ENCODE measurements at places on chromosomes 1 and 21. TPM values are rescaled to one million over a fixed set of nuclear protein-coding genes. Genes with fewer than 3 reads are reported as not detected.

The ATP5IF1 gene
- total RNA-seq = 167 TPM

The MCOLN2 gene
- total RNA-seq = 0.38 TPM

The ACTRT2 gene
- not detected for total RNA-seq

- H3K27me3 ChIP-seq = no peaks in the 10 kb centered on the region
- no peak overlapping the region for H3K4me3 ChIP-seq
- H3K27ac ChIP-seq = no peak overlapping the region
- H3K36me3 ChIP-seq = no peaks in the 10 kb centered on the region
- DNase-seq = no peak
- peaks cover 76% of the 10 kb centered on the region for H3K4me1 ChIP-seq
Observed at GRCh38 chr21:43921571-43921978, 56.6 kb downstream of the AGPAT3 start.

GRCh38 chr1:109677459-109677858 is 9.6 kb downstream of the GSTM2 start:
- DNase-seq = no peak
- H3K27ac ChIP-seq = no peak overlapping the region
- H3K27me3 ChIP-seq = no peaks in the 10 kb centered on the region
- no peak overlapping the region for H3K4me3 ChIP-seq

DNA sequence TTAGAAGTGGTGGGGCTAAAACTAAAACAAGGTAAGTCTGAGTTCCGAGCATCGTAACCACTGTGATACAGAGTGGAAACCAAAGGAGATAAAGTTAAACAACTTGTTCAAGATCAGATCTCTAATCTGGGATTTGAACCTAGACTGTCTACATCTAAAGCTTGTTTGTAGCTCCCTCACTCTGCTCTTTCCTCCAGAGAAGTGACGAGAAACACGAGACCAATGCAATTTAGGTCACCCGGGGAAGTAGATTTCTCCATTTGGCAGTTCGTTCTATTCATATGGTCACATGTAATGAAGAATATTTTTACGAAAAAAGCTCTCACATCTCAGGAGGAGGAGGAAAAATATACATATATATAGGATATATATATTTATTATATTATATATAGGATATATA is 1.8 kb downstream of the ADORA3 start:
- H3K4me1 ChIP-seq = no peaks in the 10 kb centered on the region
- no peak overlapping the region for H3K27ac ChIP-seq

GRCh38 chr1:152159144-152159543 is at the start of gene RPTN:
RPTN (minus strand) TSS chr1:152159228; CDS start chr1:152157889, 1,339 bp downstream.
- DNase-seq = no peak
- peaks cover 16% of the 10 kb centered on the region for H3K4me1 ChIP-seq
- H3K4me3 ChIP-seq = no peak within 1 kb of the TSS
- H3K36me3 ChIP-seq = no peaks in the 10 kb centered on the region
- no peak within 1 kb of the TSS for H3K27ac ChIP-seq

DNA sequence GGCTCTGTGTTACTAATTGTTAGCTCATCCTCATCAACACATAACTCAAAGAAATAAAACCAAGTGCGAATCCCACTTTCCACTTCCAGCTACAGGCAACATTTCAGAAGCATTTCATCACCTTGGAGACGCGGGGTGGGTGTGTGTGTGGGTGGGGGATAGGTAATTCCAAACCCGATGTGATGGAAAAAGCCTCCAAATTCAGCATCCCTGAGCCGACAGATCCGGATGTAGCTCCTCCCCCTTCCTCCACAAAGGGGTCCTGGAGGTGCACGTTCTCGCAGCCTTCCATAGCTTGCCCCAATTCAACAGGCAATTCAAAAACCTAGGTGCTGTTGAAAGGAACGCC is 486 bp downstream of the HSPA13 start:
- no peak for DNase-seq
- H3K36me3 ChIP-seq = peaks cover 7% of the 10 kb centered on the region
- H3K27ac ChIP-seq = peak overlapping the region; percentile 97
- peaks cover 16% of the 10 kb centered on the region for H3K4me1 ChIP-seq
- peak overlapping the region; percentile 89 for H3K4me3 ChIP-seq
- H3K27me3 ChIP-seq = no peaks in the 10 kb centered on the region

The RUNX1 gene
- 13.6 TPM for total RNA-seq

The NCDN gene
- 12.8 TPM for total RNA-seq

DNA sequence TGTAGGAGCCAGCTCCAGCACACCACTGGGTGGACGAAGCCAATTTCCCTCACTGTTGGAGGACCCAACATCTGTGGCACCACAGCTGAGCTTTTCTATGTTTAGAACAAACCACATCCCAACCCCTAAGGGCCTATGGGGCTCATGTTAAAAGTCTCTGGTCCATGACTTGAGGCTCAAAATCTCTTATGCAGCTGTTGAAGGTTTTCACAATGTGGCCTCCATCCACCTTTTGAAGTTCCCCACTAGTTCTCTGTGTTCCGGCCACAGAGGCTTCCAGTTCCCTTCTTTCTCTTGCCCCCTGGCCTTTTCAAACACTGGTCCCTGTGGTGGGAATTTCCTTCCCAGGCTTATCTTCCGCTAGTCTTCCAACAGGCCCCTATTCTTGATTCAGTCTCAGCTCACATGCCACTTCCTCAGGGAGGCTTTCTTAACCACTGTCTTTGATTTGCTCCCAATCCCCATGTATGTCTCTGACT is 3.9 kb upstream of the IFNLR1 start:
- H3K27me3 ChIP-seq = peaks cover 17% of the 10 kb centered on the region
- DNase-seq = no peak
- no peak overlapping the region for H3K27ac ChIP-seq
- no peaks in the 10 kb centered on the region for H3K36me3 ChIP-seq
- H3K4me1 ChIP-seq = peaks cover 75% of the 10 kb centered on the region

The PDZK1IP1 gene
- 291 TPM for total RNA-seq

DNA sequence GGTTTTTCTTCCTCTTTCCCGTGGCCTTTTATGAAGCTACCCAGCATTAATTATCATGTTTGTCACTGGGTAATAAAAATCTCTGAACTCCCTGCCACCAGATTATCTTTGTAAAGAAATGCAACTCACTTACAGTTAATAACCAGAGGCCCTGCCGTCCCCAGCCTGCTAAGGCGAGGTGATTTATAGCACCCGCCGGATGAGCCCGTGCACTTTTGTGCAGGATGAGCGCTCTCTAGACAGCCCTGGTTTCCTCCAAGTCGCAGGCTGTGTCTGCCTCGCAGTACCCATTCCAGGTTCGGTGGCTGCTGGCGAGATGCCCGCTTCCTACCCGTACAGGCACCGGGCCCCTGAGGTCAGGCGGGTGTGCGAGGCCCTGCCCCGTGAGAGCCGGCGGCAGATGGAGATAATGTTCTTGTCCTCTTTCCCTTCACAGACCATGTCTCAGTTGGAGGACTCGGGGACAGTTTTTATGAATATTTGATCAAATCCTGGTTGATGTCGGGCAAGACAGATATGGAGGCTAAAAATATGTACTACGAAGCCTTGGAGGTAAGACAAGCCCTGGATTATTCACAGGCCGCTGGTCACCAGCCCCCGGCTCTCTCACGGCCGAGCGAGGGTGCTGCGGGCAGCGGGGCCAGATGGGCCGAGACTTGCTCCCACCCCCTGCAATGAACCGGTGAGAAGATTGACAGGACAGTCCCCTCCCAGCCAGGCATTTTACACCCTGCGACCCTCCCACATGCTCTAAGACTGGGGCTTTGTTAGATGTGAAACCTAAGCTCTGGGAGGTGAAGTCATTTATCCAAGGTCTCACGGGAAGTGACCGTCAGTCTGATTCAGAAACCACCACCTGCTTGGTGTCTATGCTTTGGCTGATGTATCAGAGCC is 28.5 kb upstream of the SELENON start:
- no peaks in the 10 kb centered on the region for H3K27me3 ChIP-seq
- H3K27ac ChIP-seq = no peak overlapping the region
- no peaks in the 10 kb centered on the region for H3K4me1 ChIP-seq

The PPM1J gene
- total RNA-seq = 3.2 TPM

The CELA2A gene
- not detected for total RNA-seq

GRCh38 chr1:3986686-3987218 is 86.7 kb upstream of the C1orf174 start:
- H3K36me3 ChIP-seq = no peaks in the 10 kb centered on the region
- no peaks in the 10 kb centered on the region for H3K27me3 ChIP-seq
- H3K4me1 ChIP-seq = no peaks in the 10 kb centered on the region

GRCh38 chr21:14479241-14479786 is 66.8 kb downstream of the SAMSN1 start:
- no peaks in the 10 kb centered on the region for H3K27me3 ChIP-seq
- H3K27ac ChIP-seq = no peak overlapping the region
- H3K4me1 ChIP-seq = peaks cover 10% of the 10 kb centered on the region
- H3K4me3 ChIP-seq = no peak overlapping the region
- H3K36me3 ChIP-seq = no peaks in the 10 kb centered on the region

- H3K27me3 ChIP-seq = no peaks in the 10 kb centered on the region
- H3K4me3 ChIP-seq = no peak overlapping the region
- DNase-seq = no peak
Observed at GRCh38 chr1:193827516-193827915, 641.1 kb upstream of the B3GALT2 start.

DNA sequence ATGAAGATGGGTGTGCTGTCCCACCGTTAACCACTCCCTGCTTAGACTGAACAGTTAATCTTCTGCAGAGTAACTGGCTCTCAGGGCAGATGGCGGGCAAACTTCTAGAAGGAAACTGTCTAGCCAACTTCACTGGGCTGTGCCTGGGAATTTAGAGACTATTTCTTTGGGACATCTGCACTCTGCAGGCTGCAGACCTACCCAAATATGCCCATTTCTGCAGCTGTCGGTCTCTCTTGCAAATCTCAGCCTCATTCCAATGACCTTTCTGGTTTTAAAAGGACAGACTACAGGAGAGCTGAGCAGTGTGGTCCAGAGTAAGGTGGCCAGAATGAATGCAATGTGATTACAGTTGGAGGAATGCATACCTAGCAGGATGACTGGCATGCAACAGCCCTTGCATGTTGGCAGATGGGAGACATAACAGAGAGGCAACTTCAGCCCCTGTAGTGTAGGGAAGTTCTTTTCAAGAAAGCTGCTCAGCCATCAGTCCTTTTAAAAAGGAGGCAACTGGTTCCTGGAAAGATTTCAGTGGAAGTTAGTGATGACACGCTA is 26.3 kb upstream of the IL20 start:
- no peak overlapping the region for H3K27ac ChIP-seq
- H3K4me1 ChIP-seq = no peaks in the 10 kb centered on the region
- DNase-seq = no peak
- H3K36me3 ChIP-seq = no peaks in the 10 kb centered on the region

DNA sequence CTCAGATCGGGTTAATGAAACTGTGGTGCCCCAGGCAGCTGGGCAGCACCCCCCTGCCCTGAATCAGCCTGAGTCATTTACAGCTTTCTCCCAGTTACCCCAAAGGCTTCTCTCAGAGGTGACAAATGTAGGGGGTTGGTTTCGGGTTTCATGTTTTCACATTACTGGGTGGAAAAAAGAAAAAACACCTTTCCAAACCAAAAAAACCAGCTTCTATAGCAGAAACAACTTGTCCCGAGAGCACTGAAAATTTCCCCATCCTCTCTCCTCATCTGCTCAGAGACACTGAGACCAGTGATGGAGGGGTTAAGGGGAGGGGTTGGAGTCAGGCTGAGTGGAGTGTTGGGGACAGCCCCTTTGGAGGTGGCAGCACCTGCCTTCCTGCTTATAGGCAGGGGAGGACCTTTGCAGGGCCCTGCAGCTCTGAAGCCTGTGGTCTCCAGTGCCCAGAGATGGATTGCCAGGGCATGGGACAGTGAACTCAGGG is 15.6 kb downstream of the UTP11 start:
- no peak for DNase-seq
- peaks cover 72% of the 10 kb centered on the region for H3K4me1 ChIP-seq
- peak overlapping the region; percentile 84 for H3K27ac ChIP-seq
- H3K27me3 ChIP-seq = no peaks in the 10 kb centered on the region
- H3K36me3 ChIP-seq = peaks cover 35% of the 10 kb centered on the region

DNA sequence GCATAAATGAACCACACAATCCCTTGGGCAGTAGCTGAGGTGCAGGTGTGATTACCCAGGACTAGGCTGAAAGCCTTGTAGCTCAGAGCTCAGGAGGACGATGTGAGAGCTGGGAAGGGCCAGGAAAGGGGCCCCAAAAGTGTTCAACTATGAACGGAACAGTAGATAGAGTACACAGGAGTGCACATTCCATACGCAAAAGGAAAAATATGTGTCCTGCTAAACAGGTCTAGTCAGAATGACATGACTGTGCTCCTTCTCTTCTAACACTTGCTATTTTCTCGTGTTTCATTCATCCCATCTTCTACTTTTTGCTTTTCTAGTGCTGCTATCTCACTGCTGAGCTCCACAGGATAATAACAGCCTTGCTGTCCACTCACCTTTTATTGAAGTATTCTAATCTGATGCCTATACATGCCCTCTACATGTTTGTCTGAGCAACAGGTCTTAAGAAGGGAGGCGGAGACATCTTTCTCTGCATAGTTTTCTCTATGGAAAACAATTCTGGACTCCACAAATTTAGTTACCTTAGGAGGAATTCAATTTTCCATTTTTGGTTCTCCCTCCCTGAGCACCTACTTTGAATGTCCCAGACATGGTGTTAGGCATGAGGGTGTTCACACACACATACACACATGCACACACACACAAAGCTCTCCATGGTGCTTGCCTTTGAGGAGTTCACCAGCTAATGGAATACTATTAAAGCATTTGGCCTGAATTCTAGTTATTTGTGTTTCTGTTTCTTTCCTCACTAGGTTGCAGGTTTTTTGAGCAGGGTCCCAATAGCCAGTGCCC is 3.4 kb downstream of the S100A10 start:
- H3K4me1 ChIP-seq = peaks cover 63% of the 10 kb centered on the region
- peak overlapping the region; percentile 99 for H3K27ac ChIP-seq
- no peaks in the 10 kb centered on the region for H3K27me3 ChIP-seq
- H3K4me3 ChIP-seq = peak overlapping the region; percentile 92
- peaks cover 5% of the 10 kb centered on the region for H3K36me3 ChIP-seq
- no peak for DNase-seq

GRCh38 chr1:204331847-204332487 is 27.8 kb downstream of the PLEKHA6 start:
- peaks cover 9% of the 10 kb centered on the region for H3K4me1 ChIP-seq
- DNase-seq = no peak
- peak overlapping the region; percentile 31 for H3K27ac ChIP-seq
- no peaks in the 10 kb centered on the region for H3K36me3 ChIP-seq

DNA sequence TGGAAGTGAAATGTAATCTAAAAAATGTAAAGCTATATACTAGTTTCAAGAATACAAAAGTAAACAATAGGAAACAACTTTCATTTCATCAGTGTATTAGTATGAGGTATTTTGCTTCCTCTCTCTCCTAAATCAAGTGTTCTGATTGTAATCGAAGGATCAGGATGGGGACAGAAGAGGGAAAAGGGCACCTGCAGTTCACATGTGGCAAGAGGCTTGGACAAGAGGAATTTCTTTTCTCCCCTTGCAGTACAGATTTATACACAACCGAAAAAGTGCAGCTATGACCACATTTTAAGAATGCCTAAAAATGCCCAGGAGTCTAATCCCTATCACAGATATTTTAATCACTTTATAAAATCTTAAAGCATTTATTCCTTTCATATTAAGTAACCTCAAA is 63.7 kb downstream of the NRIP1 start:
- DNase-seq = no peak
- no peaks in the 10 kb centered on the region for H3K36me3 ChIP-seq
- no peaks in the 10 kb centered on the region for H3K27me3 ChIP-seq
- H3K4me3 ChIP-seq = no peak overlapping the region
- peaks cover 12% of the 10 kb centered on the region for H3K4me1 ChIP-seq

- H3K4me1 ChIP-seq = peaks cover 8% of the 10 kb centered on the region
- H3K27me3 ChIP-seq = peaks cover 22% of the 10 kb centered on the region
- no peaks in the 10 kb centered on the region for H3K36me3 ChIP-seq
- H3K4me3 ChIP-seq = no peak overlapping the region
- DNase-seq = no peak
Observed at GRCh38 chr1:17293681-17294425, 14.1 kb upstream of the PADI4 start.
